ENCODE measurements at places on chromosomes 4 and X.

GRCh38 chr4:6926681-6927478, 17.3 kb downstream of the TBC1D14 start:
- no peak for DNase-seq

- DNase-seq: no peak
Measured at GRCh38 chr4:113951263-113951662, 28.2 kb downstream of the ARSJ start.

DNA sequence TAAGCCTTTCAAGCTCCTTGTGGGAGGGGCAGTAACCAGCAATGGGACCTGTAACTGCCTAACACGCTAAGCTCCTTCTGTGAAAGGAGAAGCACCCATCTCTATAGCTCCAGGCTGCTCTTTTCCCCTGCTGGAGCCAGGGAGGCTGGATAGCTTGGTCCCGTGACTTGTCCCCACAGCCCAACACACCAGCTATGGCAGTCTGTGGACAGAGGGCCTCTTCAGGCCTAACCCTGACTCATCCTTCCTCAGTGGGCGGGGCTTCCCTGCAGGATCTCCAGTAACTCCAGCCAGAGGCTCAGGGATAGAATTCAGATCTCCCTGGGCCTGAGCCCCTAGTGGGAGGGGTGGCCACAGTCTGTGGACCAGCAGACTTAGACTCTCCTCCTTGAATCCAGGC, 1290.1 kb downstream of the PCDH7 start:
- no peak for DNase-seq

DNA sequence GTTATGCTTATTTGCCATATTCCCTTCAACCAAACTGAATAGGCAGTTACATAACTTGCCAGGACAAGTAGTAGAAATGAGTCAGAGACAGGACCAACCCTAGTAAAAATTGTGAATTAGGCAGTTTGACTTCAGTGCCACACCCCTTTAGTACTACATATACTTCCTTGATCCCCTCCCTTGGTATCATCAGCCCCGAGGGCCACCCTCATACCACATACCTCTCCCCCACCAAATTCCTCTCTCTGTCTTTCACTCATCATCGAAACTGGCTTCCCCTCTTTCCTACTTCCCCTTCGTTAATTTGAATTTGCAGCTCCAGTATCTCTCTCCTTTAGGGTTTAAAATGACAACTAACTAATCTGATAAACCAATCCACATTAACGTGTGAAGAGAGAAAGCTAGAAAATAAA, 7.9 kb upstream of the PTPN13 start:
- no peak for DNase-seq
